GM12892 (cell line): ENCODE measurements at places on chromosomes 2 and 18.

DNA sequence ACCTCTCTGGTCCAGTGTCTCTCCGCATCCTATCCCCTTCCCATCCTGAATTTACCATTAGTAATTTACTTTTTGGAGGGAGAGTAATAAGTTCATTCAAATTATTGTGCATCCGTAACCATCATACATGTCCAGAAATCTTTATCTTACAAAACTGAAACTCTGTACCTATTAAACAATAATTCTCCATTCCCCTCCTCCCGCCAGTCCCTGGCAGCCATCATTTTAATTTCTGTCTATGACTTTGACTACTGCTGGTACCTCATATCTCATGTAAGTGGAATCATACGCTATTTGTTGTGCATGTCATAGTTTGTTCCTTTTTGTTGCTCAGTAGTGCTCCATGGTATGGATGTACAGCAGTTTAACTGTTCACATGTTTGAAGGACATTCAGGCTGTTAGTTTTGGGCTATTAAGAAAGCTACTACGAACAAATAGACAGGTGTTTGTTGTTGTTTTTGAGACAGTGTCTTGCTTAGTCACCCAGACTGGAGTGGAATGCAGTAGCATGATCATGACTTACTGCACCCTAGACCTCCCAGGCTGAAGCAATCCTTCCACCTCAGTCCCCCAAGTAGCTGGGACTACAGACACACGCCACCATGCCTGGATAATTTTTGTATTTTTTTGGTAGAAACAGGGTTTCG, 2.0 kb downstream of the LIMS1 start:
- DNase-seq: no peak

GRCh38 chr2:238938003-238938400, 90.1 kb downstream of the TWIST2 start:
- no peak for DNase-seq

DNA sequence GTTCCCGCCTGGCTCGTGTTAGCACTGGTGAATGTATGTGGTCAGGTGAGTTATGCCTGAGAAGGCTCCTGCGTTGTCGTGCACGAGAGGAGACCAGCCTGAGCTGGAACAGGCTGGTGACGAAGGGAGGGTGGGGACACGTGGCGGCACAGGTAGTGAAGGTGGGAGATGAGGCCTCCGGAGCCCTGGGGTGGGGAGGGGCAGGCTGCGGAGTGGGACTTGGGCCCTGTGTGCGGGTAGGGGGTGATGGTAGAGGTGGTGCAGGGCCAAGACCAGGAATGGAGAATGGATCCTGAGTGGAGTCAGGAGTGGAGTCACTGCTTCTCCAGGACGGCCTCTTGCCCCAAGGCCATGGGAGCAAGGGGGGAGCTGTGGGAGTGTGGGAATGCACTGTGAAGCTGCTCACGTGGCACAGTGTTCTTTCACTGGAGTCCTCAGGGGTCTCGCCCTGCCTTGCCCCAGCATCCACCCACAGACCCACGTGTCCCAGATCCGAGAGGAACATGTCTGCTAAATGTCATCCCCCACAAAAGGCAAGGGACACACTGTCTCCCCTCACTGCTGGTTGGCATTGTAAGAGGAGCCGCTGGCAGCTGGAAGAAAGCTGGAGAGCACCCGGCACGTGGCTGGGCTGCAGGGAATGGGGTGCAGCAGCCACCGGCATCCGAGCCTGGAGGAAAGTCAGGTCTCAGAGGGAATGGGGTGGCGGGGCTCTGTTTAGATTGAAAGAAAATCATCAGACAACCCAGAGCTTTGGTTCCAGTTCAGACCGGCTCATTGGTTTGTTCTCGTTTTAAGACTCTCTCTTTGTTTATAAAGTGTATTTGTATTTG, 63.7 kb downstream of the CYP26B1 start:
- DNase-seq: no peak

DNA sequence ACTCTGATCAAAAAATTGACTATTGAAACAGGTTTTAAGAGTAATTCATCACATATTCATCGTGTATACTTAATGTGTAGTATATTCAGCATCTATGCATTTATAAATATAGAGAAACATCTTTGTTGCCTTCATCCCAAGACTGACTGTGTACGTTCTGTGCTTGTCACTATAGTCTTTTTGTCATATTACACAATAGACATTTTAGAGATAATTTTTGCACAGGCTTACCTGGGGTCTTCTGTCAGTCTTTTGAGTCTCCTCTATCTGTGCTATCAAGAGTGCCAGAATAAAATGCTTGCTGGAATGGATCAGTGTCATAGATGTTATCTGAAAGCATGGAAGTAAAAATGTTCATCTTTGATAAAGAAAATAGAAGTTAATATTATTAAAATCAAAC, 1047.7 kb upstream of the NRXN1 start:
- DNase-seq: no peak

DNA sequence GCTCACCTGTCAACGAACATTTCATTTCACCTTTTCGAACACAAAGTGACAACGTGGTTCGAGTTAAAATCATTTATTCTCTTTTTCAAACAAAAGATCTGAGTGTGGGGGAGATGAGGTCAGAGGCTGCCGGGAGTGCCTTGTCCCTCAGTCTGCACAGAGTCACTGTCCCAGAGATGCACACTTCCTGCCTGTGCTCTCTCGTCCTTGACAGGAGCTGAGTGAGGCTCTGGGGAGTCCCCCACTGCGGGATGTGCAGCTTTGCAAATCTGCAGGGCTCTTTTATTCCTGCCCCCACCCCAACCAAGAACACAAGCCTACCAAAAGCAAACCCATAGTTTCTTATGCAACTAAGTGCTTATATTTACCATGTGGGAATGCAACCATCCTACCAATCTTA, 497.8 kb downstream of the EIPR1 start:
- peak; percentile 44 for DNase-seq

DNA sequence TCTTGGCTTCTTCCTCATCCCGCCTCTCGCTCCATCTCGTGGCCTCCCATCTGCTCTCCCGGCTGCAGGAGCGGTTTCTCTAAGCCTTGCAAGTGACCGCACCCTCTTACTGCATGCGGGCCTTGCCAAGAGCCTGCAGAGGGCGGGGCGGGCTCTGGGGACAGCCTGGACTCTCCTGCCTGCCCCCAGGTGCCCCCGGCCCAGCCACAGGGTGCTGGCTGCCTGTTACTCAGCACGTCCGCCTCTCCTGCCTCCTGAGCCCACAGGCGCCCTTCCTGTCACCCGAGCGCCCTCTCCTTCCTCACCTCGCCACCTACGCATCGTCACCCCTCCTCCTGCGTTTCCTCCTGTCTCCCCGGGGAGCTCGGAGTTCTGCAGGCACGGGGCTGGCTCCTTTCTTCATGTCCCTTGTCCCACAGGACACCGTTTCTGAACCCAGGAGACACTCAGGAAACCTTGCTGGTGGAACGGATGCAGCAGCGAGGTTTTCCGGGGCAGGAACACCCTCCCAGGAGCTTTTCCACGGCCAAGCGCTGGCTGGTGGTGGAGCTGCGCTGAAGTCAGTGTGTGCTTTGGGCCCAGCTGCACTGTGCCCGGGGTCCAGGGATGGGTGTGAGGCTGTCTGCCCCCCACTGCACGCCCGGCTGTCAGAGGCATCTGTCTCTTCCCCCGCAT, 28.5 kb downstream of the HPCAL1 start:
- DNase-seq: peak; percentile 56

- DNase-seq: no peak
Observed at GRCh38 chr2:73034661-73035375, 36.7 kb downstream of the SFXN5 start.

DNA sequence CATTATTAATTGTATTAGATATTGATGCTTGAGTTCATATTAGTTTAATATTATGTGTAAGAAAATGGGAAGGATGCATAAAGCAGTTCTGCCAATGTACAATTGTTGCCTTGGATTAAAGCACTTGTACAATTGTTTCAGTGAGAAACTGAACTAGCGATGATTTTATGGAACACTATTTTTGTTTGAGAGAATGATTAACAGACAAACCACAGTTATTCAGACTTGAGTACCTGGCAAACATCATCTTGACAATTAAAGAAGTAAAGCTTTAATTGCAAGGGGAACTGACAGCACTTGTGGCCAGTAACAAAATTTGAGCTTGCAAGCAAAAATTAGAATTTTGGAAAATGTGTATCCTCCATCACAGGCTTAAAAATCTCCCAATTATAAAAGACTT, 214.3 kb downstream of the RIT2 start:
- no peak for DNase-seq

- no peak for DNase-seq
Observed at GRCh38 chr2:233387667-233388528, 33.6 kb downstream of the DGKD start.

- DNase-seq: no peak
Observed at GRCh38 chr2:177671662-177672061, 279.1 kb downstream of the AGPS start.

DNA sequence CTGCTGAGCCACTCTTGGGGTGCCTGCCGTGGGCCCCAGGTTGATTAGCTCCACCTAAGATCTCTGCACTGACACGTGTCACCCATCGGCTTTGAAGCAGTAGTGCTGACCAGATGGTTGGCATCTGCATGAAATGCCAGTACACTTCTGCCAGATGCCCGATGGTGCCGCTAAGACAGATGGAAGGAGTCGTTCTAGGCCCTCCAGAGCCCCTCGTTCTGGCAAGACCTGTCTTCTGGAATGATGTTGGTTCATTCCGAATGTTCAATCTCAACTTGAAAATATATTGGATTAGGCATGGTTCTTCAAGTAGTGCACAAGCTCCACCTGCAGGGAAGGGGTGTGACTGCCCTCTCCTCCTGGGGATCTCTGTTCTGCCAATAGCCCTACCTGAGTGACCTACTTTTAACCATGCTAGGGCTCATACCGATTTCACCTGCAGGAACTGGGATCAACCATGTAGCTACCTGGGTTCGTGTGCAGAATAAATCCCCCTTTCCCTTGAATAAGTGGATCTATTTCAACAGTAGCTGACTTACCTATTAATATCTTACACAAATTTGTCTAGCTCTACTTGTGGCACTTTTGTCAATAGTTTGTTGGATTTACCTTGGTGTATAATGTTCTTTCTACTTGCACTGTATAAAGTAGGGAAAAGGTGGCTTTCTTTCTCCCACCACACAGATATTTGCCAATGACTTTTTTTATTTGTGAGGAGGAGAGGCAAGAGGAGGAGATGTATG, 342.6 kb downstream of the CTNNA2 start:
- no peak for DNase-seq

GRCh38 chr2:12804091-12804856, 87.5 kb downstream of the TRIB2 start:
- no peak for DNase-seq
